ENCODE measurements at places on chromosomes 2 and 18. TPM values are rescaled to one million over a fixed set of nuclear protein-coding genes. Genes with fewer than 3 reads are reported as not detected.

Gene HADHA
- polyA plus RNA-seq = 211 TPM

GRCh38 chr2:236786751-236787150, 217.1 kb downstream of the ACKR3 start:
- no peak for DNase-seq

Gene DYNAP
- polyA plus RNA-seq = not detected

DNA sequence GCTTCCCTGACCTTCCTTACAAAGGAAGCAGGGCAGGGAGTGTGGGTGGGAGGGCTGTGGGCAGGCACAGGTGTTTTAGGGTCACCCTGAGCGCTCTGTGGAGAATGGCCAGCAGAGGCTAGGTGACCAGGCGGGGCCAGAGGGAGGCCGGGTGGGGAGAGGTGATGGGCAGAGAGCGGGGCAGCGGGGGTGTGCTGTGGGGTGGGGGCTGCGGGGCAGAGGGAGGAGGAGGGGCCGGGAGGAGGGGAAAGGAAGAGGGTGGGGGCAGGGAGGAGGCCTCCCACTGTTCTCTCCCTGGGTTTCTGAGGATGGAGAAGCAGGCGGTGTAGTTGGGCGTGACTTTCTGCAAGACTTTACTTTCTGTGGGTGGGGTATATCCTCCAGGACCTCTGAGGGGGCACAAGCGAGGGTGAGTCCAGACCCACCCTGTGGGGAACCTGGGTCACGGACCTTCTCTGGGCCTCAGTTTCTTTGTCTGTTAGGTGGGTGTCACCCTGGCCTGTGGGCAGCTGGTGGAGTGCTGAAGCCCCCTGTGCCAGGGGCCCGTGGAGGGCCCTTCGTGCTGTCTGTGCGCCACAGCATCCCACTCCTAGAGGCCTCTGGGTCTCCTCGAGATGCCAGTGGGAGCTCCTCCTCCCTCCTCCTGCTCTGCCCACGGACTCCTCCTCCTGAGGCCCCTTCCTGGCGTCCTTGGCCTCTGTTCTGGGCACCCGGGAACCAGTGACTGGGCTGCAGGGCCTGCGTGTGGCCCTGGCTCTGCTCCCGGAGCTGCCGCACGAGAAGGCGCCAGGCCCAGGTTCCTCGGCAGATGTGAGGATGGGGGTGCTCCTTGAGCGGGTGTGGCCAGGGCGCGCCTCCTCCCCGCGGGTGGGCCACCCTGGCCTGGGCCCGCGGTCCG, 6.3 kb upstream of the NEU4 start:
- DNase-seq = no peak

Gene GNLY
- polyA plus RNA-seq = 0.77 TPM

GRCh38 chr2:40281021-40281940, 170.6 kb downstream of the SLC8A1 start:
- no peak for DNase-seq

Gene MDH1B
- polyA plus RNA-seq = 0.28 TPM

Gene RNF152
- 5.5 TPM for polyA plus RNA-seq

GRCh38 chr2:68100189-68100588, 37.4 kb upstream of the C1D start:
- DNase-seq = no peak

Gene CNDP1
- 0.31 TPM for polyA plus RNA-seq

Data from hindlimb muscle (tissue), 1 donor.